ENCODE measurements at places on chromosomes 1 and 21. TPM values are rescaled to one million over a fixed set of nuclear protein-coding genes. Genes with fewer than 3 reads are reported as not detected.

The SH2D5 gene
- 0.54 TPM for total RNA-seq

The ATXN7L2 gene
- 2.6 TPM for total RNA-seq

The TRIM58 gene
- total RNA-seq: 0.81 TPM

The RSPH1 gene
- not detected for total RNA-seq

The HOOK1 gene
- not detected for total RNA-seq

DNA sequence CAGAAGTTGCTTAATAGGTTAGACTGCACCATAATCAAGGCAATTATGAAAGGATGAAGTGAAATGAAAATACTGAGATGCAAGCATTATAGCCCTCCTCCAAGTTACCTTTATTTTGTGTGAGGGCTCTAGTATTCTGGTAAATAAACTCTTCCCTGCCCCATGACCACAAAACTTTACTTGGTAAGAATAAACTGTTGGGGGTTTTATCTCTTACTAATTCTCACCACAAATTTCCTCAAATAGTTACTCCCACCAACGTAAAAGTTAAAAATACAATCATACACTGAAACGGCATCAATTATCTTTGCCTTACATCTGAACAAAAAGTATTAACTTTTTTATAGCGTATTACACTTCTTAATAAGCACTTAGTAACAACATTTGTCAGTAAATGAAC, 29.5 kb downstream of the C21orf91 start:
- no peak for ATAC-seq

GRCh38 chr1:4005431-4005830, 105.4 kb upstream of the C1orf174 start:
- ATAC-seq: no peak

GRCh38 chr1:35556484-35557117, 602 bp downstream of the KIAA0319L start:
- no peak for ATAC-seq

DNA sequence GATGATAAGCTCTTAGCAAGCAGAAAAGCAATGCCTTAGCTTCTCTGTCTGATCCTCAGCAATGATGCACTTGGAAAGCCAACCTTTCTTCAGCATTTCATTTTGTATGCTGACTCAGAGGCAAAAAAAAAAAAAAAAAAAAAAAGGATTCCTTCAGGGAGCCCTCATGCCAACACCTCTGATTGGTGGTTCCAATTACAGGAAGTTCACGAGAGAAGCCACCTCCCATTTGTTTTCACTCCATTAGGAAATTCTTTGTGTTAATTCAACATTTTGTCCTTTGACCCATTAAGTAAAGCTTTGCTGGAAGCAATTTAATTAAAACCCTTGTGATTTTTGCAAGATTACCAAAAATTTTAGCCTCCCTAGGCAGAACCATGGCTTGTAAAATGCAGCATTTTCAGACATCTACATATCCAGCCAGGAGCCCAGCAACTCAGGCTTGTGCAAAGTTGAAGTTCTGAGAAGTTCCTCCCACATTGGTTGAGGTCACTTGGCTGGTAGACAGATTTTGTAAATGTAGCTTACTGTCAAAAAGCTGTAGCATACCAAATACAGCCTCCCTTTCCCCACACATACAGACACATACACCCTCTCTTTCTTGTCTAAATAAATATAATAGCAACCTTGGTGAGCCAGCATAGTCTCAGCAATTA, 27.1 kb upstream of the VTCN1 start:
- ATAC-seq: peak; percentile 31

- ATAC-seq: no peak
These were observed 8.2 kb downstream of the SIM2 start for GRCh38 chr21:36706951-36707762.

DNA sequence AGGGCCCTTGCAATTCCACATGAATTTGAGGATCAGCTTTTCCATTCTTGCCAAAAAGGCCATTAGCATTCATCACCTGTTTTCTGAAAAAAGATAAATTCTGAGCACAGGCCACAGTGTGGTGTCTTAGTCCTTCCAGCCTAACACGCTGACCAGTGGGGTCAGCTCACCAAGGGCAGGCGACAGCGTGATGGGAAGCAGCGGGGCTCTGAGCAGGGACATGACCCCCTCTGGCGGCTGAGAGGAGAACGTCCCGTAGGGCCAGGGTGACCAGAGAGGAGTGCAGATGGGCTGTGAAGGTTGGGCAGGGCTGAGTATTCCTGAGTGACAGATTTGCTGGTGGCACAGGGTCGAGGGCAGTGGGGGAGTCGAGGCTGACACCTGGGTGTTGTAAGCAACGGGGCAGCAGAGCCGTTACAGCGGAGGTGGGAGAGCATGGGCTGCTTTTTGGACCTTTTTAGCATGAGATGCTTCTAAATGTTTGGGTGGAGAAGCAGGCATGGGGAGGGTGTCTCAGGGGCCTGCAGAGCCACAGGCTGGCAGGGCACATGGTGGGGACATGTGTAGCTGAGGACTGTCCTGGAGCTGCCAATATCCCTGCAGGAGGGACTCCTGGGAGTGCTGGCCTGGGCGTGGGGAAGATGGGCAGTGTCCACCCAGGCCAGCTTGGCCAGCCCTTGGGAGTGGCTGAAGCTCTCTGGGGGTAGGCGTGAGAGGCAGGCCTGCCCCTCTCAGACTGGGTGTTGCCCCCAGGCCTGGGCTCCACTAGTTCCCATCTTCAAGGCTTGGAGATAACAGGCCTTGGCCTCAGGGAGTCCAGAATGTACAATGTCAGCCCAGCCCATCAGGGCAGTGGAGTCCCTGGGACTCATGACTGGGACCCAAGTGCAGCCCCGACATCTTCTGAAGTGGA, 8.6 kb upstream of the CALML6 start:
- ATAC-seq: peak; percentile 68

- no peak for ATAC-seq
These were observed 4.4 kb downstream of the AVPR1B start for GRCh38 chr1:206112600-206113301.

DNA sequence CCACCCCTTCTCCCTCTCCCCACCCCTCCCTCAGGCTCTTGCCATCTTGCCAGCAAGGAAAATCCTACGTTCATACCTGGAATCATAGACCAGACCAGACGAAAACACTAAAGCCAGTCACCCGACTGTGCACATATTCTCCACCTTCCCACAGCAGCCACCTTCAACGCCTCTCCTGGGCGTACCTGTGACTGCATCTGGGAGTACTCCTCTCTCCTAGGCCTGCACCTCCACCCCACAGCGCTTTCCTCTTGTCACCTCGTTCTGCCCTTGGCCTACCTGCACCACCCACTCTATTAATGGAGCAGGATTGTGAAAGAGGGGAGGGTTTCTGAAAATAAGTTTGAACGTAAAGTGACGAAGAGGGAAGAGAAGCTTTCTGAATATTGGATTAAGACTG, 17.8 kb downstream of the PAPPA2 start:
- ATAC-seq: no peak

DNA sequence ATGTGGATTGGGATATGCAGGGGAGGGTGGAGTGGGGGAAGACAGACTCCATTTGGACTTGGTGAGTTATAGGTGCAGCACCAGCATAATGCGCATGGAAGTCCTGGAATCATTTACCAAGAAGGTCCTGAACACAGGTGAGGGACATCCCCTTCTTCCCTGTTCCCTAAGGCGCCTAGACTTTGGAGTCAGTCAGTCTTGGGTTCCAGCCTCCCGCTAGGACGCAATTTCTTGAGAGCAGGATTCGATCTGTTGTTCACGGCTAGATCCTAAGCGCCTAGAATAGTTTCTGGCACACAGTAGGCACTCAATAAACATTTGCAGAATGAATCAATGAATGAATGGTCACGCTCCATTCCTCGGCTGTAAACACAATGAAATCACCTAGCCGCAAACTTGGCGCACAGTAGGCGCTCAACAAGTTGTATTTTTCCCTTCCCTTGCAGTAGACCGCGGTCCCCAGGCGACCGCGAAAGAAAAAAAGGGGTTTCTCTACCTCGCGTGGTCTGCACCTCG, 1.0 kb upstream of the AK4 start:
- ATAC-seq: no peak

GRCh38 chr21:42991992-42992740, 17.8 kb downstream of the PKNOX1 start:
- ATAC-seq: peak; percentile 94

All from gastroesophageal sphincter (tissue), 4 donors.